Upper lobe of right lung (tissue), 1 donor: ENCODE measurements at places on chromosomes 1 and 21. TPM values are rescaled to one million over a fixed set of nuclear protein-coding genes. Genes with fewer than 3 reads are reported as not detected.

GRCh38 chr1:76269155-76269554 lies 194.6 kb downstream of the ST6GALNAC3 start:
- H3K4me3 ChIP-seq = no peak overlapping the region
- no peak overlapping the region for H3K27ac ChIP-seq
- H3K4me1 ChIP-seq = peaks cover 11% of the 10 kb centered on the region
- H3K36me3 ChIP-seq = no peaks in the 10 kb centered on the region

- no peaks in the 10 kb centered on the region for H3K36me3 ChIP-seq
- H3K4me1 ChIP-seq = no peaks in the 10 kb centered on the region
- no peak overlapping the region for H3K27ac ChIP-seq
- no peak overlapping the region for H3K4me3 ChIP-seq
- H3K27me3 ChIP-seq = no peaks in the 10 kb centered on the region
These were observed 45.7 kb downstream of the MAP3K21 start for GRCh38 chr1:233373226-233373625.

- H3K27ac ChIP-seq = no peak overlapping the region
- no peak for DNase-seq
- H3K36me3 ChIP-seq = no peaks in the 10 kb centered on the region
- H3K4me1 ChIP-seq = no peaks in the 10 kb centered on the region
These were observed 415.4 kb downstream of the TTLL7 start for GRCh38 chr1:83583351-83584014.

The GOLT1A gene
- total RNA-seq = 22.4 TPM

- peaks cover 51% of the 10 kb centered on the region for H3K4me1 ChIP-seq
- no peak for DNase-seq
- no peak overlapping the region for H3K4me3 ChIP-seq
- no peak overlapping the region for H3K27ac ChIP-seq
These were observed 3.7 kb downstream of the E2F2 start for GRCh38 chr1:23527366-23527765.

DNA sequence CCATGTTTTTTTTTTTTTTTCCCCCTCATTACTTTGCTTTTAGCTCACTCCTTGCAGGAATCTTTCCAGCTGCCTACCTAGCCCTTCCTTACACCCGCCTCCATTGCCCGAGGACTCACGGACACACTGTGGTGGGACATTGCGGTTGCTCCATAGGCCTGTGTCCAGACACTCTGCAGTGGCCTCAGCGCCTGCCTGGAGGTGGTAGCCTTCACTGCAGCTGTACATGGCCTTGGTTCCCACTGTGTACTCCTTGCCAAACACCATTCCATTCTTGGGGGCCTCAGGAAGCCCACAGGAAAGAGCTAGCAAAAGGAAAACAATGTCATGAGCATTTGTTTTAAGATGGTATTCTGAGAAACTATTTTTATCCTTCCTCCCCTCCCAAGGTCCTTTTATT lies 99.9 kb downstream of the ZSCAN20 start:
- H3K4me3 ChIP-seq = no peak overlapping the region
- no peaks in the 10 kb centered on the region for H3K27me3 ChIP-seq
- H3K4me1 ChIP-seq = no peaks in the 10 kb centered on the region
- no peak overlapping the region for H3K27ac ChIP-seq
- H3K36me3 ChIP-seq = no peaks in the 10 kb centered on the region

The AKR7A3 gene
- total RNA-seq = 0.43 TPM

The OR2T11 gene
- not detected for total RNA-seq

- no peak overlapping the region for H3K27ac ChIP-seq
- H3K36me3 ChIP-seq = no peaks in the 10 kb centered on the region
- no peak overlapping the region for H3K4me3 ChIP-seq
- DNase-seq = no peak
These were observed 49.4 kb downstream of the H3-3A start for GRCh38 chr1:226111883-226112261.

GRCh38 chr1:21289700-21290545 lies at the start of gene ECE1:
TSS of gene ECE1 (minus strand) at chr1:21290463. CDS start at chr1:21290414, 49 bp downstream.
- no peaks in the 10 kb centered on the region for H3K36me3 ChIP-seq
- H3K4me1 ChIP-seq = peaks cover 38% of the 10 kb centered on the region
- peak; percentile 80 for DNase-seq
- peak within 1 kb of the TSS; percentile 44 for H3K27ac ChIP-seq
- H3K27me3 ChIP-seq = no peaks in the 10 kb centered on the region

GRCh38 chr1:206577626-206578025 lies 34.6 kb downstream of the EIF2D start:
- peaks cover 83% of the 10 kb centered on the region for H3K4me1 ChIP-seq
- H3K4me3 ChIP-seq = no peak overlapping the region
- no peak for DNase-seq
- no peaks in the 10 kb centered on the region for H3K27me3 ChIP-seq
- H3K36me3 ChIP-seq = no peaks in the 10 kb centered on the region

GRCh38 chr1:94608142-94608851 lies 66.7 kb upstream of the F3 start:
- H3K4me3 ChIP-seq = no peak overlapping the region
- H3K27ac ChIP-seq = peak overlapping the region; percentile 25
- no peaks in the 10 kb centered on the region for H3K27me3 ChIP-seq
- no peak for DNase-seq
- H3K36me3 ChIP-seq = no peaks in the 10 kb centered on the region

The PIK3CD gene
- total RNA-seq = 18.2 TPM

The FCRL4 gene
- not detected for total RNA-seq

GRCh38 chr1:17295292-17295691 lies 12.7 kb upstream of the PADI4 start:
- no peak for DNase-seq
- no peak overlapping the region for H3K4me3 ChIP-seq
- H3K27ac ChIP-seq = no peak overlapping the region
- no peaks in the 10 kb centered on the region for H3K36me3 ChIP-seq
- H3K27me3 ChIP-seq = peaks cover 17% of the 10 kb centered on the region
- no peaks in the 10 kb centered on the region for H3K4me1 ChIP-seq
